ENCODE measurements at places on chromosomes 2 and 18.

DNA sequence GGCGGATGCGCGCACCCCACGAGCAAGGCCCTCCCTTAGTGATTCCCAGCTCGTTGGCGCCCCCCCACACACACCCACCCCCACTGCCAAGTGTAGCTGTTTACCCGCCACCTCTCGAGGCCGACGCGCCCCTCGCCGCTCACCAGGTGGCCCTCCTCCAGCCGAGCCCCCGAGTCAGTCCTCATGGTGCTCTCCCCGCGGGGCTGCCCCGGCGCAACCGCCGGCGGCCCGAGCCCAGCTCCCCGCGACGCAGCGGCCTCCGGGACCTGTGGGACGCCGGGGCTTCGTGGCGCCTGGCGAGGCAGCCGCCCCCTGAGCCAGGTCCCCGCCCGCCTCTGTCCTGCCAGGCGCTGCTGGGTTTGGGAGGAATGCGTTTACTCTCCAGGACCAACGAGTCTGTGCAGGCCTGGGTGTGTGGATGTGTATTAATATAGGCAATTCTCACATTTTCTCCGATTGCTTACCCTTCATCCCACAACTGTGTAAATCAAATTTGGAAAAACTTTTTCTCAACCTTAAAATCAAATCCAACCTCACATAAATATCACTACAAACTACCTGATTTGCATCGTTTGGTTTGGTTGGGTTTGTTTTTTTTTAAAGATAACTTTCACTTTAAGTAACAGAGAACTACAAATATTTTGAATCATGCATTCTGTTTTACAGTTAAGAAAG is at the start of gene TMEM237:
TMEM237 (minus strand) TSS at position 288 of the 675 bp plus-strand sequence; CDS start at position 185, 103 bp downstream.
- no peak for DNase-seq

DNA sequence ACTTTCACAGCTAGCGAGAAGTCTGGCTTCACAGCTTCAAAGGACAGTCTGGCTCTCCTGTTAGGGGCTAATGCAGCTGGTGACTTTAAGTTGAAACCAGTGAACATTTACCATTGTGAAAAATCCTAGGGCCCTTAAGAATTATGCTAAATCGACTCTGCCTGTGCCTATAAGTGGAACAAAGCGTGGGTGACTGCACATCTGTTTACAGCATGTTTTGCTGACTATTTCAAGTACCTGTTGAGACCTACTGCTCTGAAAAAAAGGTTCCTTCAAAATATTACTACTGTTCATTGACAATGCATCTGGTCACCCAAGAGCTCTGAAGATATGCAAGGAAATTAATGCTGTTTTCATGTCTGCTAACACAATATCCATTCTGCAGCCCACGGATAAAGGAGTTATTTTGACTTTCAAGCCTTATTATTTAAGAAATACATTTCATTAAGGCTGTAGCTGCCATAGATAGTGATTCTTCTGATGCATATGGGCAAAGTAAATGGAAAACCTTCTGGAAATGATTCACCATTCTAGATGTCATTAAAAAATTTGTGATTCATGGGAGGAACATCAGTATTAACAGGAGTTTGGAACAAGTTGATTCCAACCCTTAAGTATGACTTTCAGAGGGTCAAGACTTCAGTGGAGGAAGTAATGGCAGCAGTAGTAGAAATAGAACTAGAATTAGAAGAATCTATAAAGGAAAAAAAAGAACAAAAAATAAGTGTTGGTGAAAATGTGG is 48.9 kb downstream of the POLR1A start:
- DNase-seq: no peak

- no peak for DNase-seq
These were observed 133.0 kb downstream of the WDSUB1 start for GRCh38 chr2:159153463-159153862.

DNA sequence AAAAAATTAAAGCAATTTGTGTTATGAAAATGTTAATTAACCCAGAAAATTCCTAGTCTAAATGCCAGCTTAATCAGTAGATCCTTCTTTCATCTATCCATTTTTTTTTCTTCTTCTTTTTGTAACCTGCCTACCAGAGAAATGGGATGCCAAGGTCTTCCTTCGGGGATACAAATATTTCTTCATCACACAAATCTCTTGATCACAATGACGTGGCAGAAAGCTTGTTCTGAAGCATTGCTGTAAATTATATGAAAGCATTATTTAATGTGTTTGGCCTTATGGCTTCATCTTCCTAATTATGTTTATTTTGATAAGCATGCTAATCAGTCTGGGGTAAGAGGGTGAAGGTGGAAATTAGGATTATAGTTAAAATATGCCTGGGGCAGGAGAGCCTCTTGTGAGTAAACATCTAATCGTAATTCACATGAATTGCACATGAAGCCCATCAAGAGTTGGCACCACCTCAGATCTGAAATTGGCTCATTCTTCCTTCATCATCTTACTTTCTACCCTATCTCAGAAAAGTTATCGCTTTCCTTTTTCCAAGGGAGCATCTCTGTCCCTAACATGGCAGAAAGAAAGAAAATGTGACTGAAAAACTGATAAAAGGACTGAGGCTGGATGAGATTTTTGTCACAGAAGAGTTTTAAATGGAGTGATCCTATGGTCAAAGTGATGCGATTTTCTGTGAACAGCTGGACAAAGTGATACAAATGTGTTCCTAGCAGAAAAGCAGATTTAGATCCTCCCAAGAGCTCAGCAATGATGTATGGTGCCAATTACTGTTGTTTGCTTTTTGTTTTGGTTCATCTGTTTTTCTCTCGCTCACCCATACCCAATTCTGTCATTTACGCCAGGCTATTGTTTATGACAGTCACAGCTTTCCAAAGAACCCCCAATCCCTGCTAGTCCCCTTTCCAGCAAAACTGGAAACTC is 76.9 kb upstream of the PMAIP1 start:
- no peak for DNase-seq

DNA sequence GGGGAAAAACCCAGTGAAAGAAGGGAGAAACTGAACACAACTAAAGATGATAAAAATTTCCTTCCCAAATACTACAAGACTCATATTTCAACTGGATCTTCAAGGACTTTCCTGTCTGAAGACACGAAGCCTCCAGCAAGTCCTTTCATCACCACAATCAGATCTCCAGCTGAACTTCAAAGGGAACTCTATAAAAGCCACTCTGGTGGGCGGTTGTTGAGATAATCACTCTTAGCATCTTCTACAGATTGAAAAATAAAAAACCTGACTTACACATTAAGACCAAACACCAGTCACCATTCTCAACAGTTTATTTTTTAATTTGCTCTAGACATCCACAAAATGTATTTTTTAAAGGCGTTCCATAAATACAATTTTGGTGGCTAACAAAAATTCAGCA is 4.4 kb downstream of the REV1 start:
- DNase-seq: no peak

- no peak for DNase-seq
These were observed 7.7 kb downstream of the WNT10A start for GRCh38 chr2:218888341-218888740.

DNA sequence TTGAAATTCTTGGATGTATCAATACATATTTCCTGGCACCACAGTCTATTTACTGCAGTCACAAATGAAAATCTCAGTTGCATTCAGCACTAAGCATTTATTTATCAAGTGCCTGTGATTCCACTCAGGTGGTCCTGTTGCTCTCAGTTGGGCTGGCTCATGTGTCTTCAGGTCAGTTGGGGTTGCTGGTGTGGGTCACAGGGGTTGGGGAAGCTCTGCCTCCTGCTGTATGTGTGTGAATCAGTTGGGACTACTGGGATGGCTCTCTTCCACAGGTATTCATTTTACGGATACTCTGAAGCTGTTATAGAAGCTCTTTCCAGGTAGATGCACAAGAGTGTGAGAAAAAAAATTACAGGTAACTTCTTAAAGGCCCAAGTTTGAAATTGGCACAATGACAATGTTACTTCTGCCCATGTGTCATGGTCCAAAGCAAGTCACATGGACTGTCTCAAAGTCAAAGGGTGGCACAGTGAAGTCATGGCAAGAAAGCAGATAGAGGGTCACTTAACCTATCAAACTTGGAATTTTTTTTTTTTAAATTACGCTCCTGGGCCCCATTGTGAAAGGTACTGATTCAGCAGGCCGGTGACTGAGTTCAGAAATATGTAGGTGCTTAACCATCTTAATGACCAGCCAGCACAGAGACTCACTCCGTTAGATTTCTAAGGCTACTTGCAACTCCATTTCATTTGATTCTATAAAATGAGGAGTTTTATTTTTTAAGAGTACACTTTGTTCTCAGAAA is 249.2 kb upstream of the GCFC2 start:
- no peak for DNase-seq

GRCh38 chr2:230953845-230954244 is 28.8 kb upstream of the GPR55 start:
- DNase-seq: no peak

GRCh38 chr2:156322686-156323231 is 9.8 kb downstream of the NR4A2 start:
- no peak for DNase-seq

- no peak for DNase-seq
These were observed 69.3 kb downstream of the NEDD4L start for GRCh38 chr18:58113337-58113736.

DNA sequence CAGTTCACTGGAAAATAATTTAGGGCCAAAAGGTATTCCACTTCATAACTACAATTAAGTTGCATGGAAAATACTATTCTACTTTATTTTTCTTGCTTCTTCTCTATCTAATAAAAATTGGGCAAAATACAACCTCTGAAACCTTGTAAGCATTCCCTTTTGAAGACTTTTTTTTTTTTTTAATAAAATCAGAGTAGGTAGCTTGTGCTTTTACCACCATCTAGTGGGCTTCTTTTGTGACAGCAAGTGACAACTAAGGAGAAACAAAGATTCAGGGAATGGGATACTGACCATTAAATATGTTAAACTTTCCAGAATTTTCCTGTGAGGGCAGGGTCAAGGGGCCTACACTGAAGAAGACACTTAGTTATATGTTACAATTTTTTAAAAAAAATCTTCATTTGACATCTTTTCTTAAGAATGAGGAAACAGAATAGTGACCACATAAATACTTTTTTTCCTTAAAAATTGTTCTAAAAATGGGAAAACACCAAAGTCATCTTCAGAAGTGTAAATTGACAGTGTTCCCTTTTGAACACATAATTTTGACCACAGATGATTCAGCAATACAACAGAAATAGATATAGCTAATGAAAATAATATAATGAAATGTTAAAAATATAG is 1183.2 kb upstream of the ACVR2A start:
- peak; percentile 33 for DNase-seq

DNA sequence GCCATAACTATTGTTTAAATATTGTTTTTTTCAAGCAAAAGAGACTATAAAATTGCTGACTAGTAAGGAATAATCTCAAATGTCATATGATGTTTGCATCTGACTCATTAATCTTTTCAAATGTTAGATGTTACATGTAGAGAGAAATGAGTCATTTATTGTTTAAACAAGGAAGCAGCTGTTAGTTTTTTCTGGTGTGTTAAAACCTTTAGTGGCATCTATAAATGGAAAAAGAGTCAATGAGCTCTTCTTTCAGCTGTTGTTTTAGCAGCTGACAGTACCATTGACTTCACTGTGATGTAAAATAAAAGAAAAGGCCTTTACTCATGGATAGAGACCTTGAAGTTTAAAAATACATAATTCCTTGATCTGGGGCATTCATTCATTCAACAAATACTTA is 1.8 kb upstream of the KLHL41 start:
- DNase-seq: no peak

GRCh38 chr2:128156812-128157211 is 65.8 kb downstream of the UGGT1 start:
- DNase-seq: no peak

GRCh38 chr18:54906331-54907185 is 52.7 kb downstream of the CCDC68 start:
- DNase-seq: no peak

DNA sequence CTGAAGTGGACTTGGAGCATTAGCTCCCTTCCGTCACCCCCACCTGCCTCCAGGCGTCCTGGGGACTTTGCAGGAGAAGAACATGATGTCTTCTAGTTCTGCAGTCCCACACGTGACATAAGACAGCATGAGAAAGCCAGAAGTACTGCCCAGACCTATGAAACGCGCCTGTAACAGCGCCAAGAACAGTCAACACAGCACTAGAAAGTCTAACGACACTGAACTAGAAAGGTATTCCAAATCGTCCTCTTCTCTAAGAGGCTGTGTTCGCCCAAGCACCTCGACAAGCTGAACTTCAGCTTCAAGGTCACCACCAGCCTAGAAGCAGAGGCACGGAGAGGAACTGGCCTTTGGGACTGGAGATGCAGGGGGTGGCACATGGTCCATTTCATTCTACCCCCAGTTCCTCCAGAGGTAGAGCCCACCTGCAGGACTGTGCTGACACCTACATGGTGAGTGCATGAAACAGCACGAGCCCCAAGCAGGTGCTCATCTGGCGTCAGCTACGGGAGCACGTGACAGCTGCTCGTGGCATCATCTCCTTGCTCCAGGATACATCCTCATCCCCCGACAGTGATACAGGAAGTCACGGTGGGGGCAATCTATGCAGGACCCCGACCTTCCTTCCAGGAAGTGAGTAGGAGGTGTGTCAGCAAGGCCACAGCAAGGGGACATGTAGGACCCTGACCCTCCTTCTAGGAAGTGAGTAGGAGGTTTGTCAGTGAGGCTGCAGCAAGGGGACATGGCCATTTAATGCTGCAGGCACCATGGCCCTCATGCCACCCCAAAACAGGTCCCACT is 3.7 kb downstream of the HDAC4 start:
- DNase-seq: no peak

GRCh38 chr2:3296182-3296972 is 81.2 kb downstream of the EIPR1 start:
- DNase-seq: no peak

DNA sequence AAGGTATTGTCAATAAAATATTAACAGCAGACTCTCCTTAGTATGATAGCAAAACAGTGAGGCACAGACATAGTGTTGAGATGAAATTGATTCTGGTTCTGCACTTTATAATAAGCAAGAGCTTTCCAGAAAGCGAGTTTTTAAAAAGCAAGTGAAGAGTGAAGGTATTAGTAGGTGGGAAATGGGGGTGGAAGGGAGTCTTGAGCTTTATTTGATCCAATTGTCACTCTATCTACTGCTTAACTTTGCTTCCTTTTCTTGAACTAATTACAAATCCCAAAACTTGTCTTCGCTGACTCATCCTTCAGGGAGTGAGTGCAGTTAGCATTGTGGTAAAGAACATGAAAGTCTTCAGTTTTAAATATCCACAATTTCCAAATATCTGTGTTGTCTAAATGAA is 120.6 kb upstream of the BOD1L2 start:
- no peak for DNase-seq

DNA sequence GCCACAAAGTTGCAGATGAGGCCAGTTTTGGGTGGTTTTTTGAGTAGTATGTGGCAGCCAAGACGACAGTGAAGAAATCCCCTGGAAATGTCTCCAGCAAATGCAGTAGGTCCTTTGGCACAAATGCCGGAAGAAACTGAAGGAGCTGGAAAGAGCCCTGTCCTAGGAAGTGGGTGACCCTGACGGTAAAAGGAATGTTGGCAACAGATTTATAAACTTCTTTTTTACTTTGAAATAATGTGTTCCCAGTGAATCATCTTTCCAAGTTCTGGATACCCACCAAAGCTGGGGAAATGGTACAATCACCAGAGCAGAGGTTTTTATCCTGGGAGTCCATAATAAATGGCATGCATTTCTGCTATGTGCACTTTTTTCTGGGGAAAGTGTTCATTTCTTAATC is 112.9 kb downstream of the CSRNP3 start:
- DNase-seq: no peak

GRCh38 chr2:159960414-159960813 is 102.0 kb downstream of the PLA2R1 start:
- DNase-seq: no peak
